ENCODE measurements at places on chromosomes 1 and 21.

GRCh38 chr1:29364101-29364678, 127.9 kb downstream of the PTPRU start:
- no peak for DNase-seq

GRCh38 chr1:30679201-30679975, 44.0 kb downstream of the MATN1 start:
- DNase-seq, result no peak

- DNase-seq, result no peak
Measured at GRCh38 chr1:36154765-36155407, 1.1 kb upstream of the MAP7D1 start.

DNA sequence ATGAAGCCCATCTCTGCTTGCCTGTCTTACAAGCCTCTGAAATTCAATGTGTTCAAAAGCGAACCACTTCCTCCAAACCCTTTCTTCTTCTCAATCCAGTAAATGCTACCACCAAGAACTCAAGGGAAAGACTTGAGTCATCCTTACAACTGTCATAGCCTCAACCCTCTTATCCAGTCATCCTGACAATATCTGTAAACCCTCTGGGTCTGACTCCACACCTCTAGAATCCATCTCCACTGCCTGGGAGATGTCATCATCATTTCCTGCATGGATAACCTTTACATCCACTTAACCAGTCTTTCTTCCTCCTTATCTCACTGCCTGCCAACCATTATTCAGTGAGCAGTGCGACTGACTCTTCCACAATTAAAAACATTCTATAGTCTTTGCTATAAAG, 441.1 kb downstream of the SETD4 start:
- DNase-seq, result no peak

GRCh38 chr1:161177936-161178244, 583 bp upstream of the B4GALT3 start:
- DNase-seq, result no peak

DNA sequence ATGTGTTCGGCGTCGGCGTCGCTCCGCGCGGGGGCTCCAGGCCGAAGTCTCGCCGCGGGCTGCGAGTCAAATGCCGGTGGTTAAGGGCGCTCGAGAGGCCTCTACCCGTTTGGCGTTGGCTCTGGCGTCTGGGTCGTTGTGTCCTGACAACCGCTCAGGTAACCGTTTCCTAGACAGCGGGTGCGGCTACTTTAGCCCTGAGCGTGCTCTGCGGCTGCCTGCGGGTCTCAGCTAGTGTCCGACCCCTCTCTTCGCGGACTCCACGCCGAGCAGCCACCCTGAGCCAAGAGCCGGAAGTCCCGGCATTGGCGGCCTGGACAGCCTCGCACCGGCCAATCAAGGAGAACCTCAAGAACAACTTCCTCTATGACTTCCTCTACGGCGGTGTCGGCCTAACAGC, 173.4 kb downstream of the SETD4 start:
- no peak for DNase-seq

- DNase-seq, result no peak
Measured at GRCh38 chr1:58104960-58105359, 441.6 kb downstream of the OMA1 start.

- DNase-seq, result no peak
Measured at GRCh38 chr1:37032660-37033354, 1.5 kb downstream of the GRIK3 start.

Measured in Ammon's horn (tissue), 1 donor.